ENCODE measurements at places on chromosomes 7 and 10.

- no peak for DNase-seq
These were observed 97.9 kb upstream of the ZNF746 start for GRCh38 chr7:149595541-149595940.

DNA sequence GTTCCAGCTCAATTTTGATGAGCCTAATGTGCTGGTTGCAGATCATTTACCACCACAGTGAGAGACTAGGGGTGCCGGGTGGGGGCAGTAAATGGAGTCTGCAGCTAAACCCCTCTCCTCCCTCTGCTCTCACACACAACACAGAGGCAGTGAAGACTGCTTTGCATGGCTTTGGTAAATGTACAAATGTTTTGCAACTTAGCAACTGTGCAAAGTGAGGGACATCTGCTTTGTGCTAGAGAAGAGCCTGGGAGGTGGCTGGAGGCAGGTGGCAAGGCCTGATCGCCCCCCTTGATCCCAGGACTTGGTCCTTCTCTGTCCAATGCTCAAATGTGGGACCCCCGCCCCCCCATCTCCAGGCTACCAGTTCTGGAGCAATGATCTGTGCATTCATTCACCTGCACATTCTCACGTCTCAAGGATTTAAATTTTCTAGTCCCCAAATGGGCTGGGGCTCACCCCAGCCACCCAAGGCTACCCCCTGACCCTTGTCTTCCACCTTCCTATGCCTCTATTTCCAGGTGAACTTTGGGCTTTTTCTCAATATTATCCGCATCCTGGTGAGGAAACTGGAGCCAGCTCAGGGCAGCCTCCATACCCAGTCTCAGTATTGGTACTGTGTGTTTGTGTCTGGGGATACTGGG is 11.6 kb downstream of the GHRHR start:
- no peak for DNase-seq

- no peak for DNase-seq
These were observed 83.0 kb upstream of the DNAJB6 start for GRCh38 chr7:157253850-157254249.

DNA sequence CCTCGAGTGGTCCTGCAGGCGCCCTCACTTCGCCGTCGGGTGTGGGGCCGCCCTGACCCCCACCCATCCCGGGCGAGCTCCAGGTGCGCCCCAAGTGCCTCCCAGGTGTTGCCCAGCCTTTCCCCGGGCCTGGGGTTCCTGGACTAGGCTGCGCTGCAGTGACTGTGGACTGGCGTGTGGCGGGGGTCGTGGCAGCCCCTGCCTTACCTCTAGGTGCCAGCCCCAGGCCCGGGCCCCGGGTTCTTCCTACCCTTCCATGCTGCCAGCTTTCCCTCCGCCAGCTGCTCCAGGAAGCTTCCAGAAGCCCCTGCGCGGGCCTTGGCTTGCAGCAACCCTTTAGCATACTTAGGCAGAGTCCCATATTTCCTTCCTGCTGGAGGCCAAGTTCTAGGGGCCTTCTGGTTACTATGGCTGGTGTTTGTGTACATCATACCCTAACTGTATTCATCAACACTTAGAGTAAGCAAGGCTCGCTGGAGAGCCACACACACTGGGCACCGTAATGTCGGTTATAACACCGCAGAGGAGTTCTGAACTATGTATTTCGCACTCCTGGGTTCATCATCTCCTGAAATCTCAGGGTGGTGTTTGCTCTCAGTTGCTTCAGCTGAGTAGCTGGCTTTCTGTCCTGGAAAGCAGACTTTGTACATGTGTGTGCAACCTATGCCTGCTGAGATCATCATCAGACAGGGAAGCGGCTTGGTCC is 471 bp downstream of the MGMT start:
- peak; percentile 2 for DNase-seq

GRCh38 chr10:98195120-98195519 is 60.7 kb downstream of the R3HCC1L start:
- no peak for DNase-seq

DNA sequence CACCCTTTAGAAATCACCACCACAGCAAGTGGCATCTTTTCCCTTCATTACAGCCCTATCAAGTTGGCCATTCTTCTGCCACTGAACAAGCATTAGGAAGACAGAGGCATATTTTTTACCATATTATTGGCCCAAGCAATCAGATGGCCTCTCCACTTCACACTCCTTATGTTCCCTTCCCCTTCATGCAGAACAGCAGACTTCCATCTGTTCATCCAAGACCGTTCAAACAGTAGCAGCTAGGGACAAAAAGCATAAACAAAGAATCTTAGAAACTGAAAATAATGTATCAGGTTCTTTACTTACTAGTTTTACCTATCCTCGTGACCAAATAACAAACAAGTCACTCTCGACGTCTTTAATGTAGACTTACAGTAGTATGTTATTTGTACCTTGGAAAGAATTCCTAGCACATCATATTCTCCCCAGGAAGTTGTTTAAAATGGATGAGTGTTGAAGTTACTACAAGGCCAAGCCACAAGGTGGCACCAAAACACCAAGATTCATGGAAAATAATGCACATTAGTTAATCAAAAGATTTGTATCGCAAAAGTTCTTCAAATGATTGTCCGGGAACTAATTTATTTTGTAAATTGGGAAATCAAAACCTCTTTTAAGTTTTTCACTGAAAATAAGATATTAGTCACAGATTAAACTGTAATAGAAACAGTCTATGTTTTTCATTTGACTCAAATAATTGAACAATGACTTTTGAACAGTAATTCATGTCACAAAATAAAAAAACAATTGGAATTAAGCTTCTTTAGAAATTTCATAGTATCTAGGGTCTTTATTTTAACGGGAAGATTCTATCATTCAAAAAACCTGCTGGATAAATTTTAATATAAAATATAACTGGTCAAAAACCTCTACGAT is 112.1 kb downstream of the VPS41 start:
- DNase-seq, result peak; percentile 66

- no peak for DNase-seq
These were observed 172.5 kb downstream of the ELFN1 start for GRCh38 chr7:1842321-1843221.

- DNase-seq, result no peak
These were observed 23.3 kb downstream of the INHBA start for GRCh38 chr7:41679566-41679965.

DNA sequence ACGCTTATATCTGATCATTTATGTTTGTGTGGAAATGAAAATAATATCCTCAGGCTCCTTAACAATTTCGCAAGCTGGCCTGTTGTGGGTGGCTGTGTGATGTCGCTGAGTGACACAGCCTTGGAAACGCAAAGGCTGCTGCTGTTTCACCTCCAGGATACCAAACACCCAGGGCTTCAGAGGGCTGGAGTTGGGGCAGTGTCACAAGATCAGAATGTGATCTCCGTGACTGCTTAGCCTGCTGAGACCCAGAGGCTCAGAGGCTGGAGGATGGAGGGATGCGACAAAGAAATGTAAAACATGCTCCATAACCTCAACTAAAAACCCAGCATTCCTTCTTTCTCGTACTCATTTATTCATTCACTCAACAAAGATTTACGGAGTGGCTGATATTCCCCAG is 37.2 kb upstream of the BMPER start:
- DNase-seq, result no peak

DNA sequence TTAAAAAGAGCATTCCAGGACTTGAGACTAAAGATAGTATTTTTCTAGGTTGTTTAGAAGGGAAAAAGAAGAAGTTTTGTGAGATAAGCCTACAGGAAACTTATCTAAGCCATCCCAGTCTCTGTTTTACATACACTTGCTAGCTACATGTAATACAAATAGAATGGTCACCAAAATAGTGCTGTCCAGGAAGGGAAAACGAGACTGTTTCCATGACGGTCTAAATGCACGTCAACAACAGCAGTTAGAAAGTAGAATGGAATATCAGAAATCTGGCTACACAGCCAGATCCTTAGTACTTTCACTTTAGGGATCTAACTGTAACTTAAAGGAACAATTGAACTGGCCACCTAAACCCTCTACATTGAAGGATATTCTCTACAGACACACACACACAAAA is 117.6 kb downstream of the TSPAN12 start:
- no peak for DNase-seq

- no peak for DNase-seq
These were observed 60.5 kb upstream of the BET1 start for GRCh38 chr7:94064541-94065191.

- no peak for DNase-seq
These were observed 179.1 kb downstream of the ZMYND11 start for GRCh38 chr10:314381-314780.

DNA sequence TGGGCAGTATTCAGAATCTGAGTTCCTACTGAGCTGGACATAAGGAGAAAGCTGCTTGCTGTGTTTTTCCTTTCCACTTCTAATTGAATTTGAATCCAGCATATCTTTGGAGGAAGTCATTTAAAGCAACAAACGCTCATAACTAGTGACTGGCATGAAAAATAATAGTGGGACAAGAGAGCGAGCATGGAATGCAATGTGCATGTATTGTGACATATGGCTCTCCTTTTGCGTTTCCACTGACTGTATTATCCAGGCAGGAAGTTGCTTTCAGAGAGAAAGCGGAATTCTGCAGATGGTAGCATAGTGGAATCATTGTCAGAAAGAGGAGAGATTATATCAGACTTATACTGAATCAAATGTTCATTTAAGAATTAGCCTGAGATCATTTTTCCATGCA is 368.6 kb downstream of the REEP3 start:
- no peak for DNase-seq

DNA sequence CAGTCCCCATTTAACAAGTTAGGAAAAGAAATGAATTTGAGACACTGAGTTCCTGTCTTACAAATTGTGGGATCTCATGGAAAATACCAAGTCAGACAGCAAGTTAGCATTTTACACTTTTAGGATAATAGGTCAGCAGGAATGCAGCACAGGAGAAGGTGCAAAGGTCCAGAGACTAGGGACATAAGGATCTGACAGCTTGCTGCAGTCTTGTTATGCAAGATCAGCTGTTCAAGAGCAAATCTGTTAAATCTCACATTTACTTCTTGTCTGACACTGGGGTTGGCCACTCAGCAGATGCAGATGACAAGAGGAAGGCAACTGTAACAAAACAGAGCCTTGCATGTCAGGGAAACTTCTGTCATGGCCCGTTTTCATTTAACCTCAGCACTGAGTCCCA is 239.6 kb downstream of the PHF14 start:
- DNase-seq, result no peak

DNA sequence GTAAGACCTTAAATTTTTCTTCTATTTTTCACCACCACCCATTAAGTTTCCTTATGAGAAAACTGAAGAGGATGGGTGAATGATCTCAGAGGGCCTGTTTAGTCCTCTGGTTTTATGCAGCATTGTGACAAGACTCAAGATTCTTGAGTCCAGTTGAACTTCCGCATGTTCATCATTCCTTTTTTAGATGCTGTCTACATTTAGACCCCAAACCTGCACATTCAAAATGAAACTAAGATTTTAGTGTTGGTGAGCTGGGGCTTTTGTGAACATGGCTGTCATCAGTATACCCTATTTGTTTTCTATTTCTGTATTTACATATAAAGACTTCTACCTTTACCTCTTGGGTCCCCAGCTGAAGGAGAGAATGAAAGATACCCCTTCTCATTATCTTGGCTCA is 31.1 kb downstream of the NET1 start:
- no peak for DNase-seq
